ENCODE measurements at places on chromosomes 7 and 10.
A peak's percentile ranks its signal among the peaks of the same experiment; 100 is the strongest.

GRCh38 chr10:43573250-43574000 is 991 bp downstream of the ZNF239 start:
- no peak for DNase-seq
- peak overlapping the region; percentile 76 for H3K4me3 ChIP-seq
- peaks cover 58% of the 10 kb centered on the region for H3K4me1 ChIP-seq

- peaks cover 12% of the 10 kb centered on the region for H3K27me3 ChIP-seq
- no peak overlapping the region for H3K27ac ChIP-seq
- DNase-seq = peak; percentile 76
- H3K4me1 ChIP-seq = peaks cover 21% of the 10 kb centered on the region
- H3K4me3 ChIP-seq = peak overlapping the region; percentile 70
- no peaks in the 10 kb centered on the region for H3K36me3 ChIP-seq
These were observed 3.8 kb upstream of the ANTXRL start for GRCh38 chr10:46282842-46283574.

GRCh38 chr10:123044391-123044790 is 35.6 kb downstream of the ACADSB start:
- peaks cover under 1% of the 10 kb centered on the region for H3K4me1 ChIP-seq
- DNase-seq = no peak
- H3K4me3 ChIP-seq = no peak overlapping the region
- no peak overlapping the region for H3K27ac ChIP-seq

DNA sequence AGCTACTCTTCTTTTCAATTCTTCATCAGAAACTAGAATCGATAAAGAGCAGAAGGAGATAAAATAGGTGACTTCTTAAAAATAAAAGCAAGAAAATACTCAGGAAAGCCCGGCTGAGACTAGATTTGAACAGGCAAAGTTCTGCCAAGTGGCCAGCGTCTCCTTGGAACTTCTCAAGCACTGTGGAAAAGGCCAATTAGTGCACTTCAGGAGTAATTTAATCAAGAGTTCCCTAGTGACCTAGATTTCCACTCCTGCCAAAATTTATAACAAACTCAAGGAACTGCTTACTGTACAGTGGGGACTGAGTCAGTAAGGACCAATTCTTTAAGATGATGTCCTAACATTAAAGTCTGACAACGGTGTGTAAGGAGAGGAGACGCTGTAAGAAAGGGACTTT is 57.3 kb downstream of the CHCHD3 start:
- no peak for DNase-seq
- peaks cover 5% of the 10 kb centered on the region for H3K4me1 ChIP-seq
- H3K36me3 ChIP-seq = peaks cover 59% of the 10 kb centered on the region

DNA sequence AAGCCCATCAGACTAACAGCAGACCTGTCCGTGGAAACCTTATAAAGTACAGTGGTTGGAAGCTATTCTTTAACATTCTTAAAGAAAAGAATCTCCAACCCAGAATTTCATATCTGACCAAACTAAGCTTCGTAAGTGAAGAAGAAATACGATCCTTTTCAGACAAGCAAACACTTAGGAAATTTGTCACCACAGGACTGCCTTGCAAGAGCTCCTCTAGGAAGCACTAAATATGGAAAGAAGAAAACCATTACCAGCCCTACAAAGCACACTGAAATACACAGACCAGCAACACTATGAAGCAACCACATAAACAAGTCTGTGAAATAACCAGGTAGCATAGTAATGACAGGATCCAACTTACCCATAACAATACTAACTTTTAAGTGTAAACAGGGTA is 177.7 kb upstream of the PRSS1 start:
- H3K4me3 ChIP-seq = no peak overlapping the region
- no peak overlapping the region for H3K27ac ChIP-seq

GRCh38 chr7:16293669-16294425 is 127.5 kb downstream of the CRPPA start:
- no peak for DNase-seq
- no peak overlapping the region for H3K27ac ChIP-seq
- no peak overlapping the region for H3K4me3 ChIP-seq
- no peaks in the 10 kb centered on the region for H3K36me3 ChIP-seq
- H3K27me3 ChIP-seq = no peaks in the 10 kb centered on the region
- no peaks in the 10 kb centered on the region for H3K4me1 ChIP-seq

GRCh38 chr10:88080213-88080612 is 216.8 kb downstream of the PTEN start:
- H3K36me3 ChIP-seq = no peaks in the 10 kb centered on the region
- H3K4me1 ChIP-seq = peaks cover 11% of the 10 kb centered on the region
- H3K27ac ChIP-seq = no peak overlapping the region
- DNase-seq = no peak

DNA sequence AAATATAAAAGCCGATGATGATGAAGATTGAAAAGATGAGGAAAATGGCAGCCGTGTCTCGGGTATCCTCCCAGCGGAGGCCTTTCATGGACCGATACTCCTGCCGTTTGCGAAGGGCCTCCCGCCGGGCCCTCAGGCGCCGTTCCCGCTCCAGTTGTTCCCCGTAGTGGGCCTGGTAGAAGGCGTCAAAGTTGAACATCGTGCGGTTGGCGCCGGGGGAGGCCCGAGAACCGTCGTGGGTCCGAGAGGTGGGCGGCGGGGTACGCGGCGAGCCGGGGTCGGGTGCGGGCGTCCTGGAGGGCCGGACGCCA is 553 bp downstream of the DNAJC30 start:
- H3K36me3 ChIP-seq = peaks cover 76% of the 10 kb centered on the region
- H3K27me3 ChIP-seq = no peaks in the 10 kb centered on the region
- peak overlapping the region; percentile 99 for H3K4me3 ChIP-seq
- peak overlapping the region; percentile 98 for H3K27ac ChIP-seq
- H3K4me1 ChIP-seq = peaks cover 47% of the 10 kb centered on the region

GRCh38 chr10:23530079-23530478 is 91.2 kb downstream of the OTUD1 start:
- H3K36me3 ChIP-seq = no peaks in the 10 kb centered on the region
- H3K4me3 ChIP-seq = no peak overlapping the region
- no peak overlapping the region for H3K27ac ChIP-seq
- H3K4me1 ChIP-seq = peaks cover 47% of the 10 kb centered on the region

Measured in activated T-cell treated with anti-CD3 and anti-CD28 coated beads, Interleukin-2, amount 50 U/mL, for 24 hours (primary cell).